ENCODE measurements at places on chromosomes 12 and 14.
A peak's percentile ranks its signal among the peaks of the same experiment; 100 is the strongest.

DNA sequence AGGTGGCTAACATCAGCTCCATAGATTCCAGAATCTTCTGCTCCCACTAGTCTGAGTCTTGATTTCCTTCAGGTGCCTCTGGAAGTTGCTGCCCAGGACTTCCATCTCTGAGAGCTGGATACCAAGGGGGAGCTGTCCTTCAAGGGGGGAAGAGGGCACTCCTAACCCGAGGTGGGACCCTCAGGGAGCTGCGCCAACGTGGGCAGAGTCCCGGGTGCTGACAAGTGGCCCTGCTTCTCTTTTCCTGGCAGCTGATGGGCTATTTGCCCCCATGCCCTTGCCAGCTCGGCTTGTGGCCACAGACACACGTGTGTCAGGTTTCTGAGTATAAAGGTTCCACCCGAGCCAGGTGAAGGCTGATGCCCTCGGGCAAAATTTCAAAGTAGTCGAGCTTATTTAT lies 272.5 kb downstream of the TTC8 start:
- DNase-seq, result no peak

- DNase-seq, result no peak
Observed at GRCh38 chr14:22432348-22432976, 156.6 kb downstream of the DAD1 start.

GRCh38 chr14:104600141-104600643 lies 4.4 kb downstream of the TMEM179 start:
- peak; percentile 72 for DNase-seq

GRCh38 chr12:113320401-113320800 lies 14.5 kb downstream of the SLC8B1 start:
- DNase-seq, result no peak

DNA sequence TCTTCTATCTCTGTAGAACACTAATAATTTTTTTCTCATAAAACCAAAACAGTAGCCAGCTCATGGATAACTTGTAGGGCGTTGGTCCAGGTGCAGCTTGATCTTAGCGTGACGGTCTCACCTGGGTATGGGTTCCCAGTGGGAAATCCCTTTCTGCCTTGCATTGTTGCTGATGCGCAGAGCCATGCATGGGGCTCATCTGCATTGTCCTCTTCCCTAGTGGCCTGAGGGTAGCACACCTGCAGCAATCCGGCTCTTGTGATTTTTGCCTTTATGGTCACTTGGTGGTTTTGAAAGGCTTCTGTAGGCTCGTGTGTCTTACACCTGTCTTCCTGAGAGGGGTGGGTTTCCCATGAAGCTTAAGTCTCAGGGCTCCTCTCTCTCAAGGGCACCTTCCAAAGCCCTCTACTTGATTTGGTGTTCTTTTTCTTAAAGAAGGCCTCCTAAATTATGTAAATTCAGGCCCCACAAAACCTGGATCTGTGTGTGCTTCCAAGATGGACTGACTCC lies 130.6 kb downstream of the PRKCH start:
- no peak for DNase-seq

GRCh38 chr12:90311561-90311960 lies 602.9 kb upstream of the ATP2B1 start:
- DNase-seq, result no peak

GRCh38 chr14:52262600-52262999 lies 4.9 kb upstream of the PTGDR start:
- no peak for DNase-seq

- DNase-seq, result no peak
Observed at GRCh38 chr12:5650829-5651461, 219.0 kb downstream of the NTF3 start.

DNA sequence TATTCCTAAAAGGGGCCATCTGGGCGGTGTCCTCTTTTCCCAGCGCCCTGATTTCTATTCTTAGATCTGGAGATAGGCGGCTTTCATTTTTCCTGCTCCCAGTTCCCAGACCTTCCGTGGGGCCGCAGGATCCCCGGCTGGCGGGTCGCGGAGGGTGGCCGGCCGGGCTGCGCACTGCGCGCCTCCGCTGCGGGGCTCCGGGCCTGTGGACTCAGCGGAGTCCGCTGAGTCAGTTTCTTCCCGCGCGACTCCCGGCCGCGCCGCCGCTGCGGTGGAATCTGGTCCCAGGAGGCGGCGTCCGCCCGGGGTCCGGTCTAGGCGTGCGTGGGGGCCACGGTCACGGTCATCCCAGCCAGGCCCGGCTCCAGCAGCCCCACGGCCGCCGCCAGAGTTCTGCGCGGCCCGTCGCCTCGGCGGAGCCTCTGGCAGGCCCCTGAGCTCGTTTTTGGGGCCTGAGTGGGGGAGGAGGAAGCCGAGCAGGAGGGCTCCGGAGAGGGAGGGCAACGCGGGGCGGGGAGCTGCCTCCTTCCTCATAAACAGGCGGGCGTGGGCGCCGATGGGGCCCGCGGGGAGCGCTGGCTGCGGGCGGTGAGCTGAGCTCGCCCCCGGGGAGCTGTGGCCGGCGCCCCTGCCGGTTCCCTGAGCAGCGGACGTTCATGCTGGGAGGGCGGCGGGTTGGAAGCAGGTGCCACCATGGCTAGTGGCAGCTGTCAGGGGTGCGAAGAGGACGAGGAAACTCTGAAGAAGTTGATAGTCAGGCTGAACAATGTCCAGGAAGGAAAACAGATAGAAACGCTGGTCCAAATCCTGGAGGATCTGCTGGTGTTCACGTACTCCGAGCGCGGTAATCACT lies at the start of gene LRRK2:
LRRK2 (plus strand) TSS at position 559 of the 853 bp plus-strand sequence; CDS start at position 694, 135 bp downstream.
- no peak for DNase-seq

DNA sequence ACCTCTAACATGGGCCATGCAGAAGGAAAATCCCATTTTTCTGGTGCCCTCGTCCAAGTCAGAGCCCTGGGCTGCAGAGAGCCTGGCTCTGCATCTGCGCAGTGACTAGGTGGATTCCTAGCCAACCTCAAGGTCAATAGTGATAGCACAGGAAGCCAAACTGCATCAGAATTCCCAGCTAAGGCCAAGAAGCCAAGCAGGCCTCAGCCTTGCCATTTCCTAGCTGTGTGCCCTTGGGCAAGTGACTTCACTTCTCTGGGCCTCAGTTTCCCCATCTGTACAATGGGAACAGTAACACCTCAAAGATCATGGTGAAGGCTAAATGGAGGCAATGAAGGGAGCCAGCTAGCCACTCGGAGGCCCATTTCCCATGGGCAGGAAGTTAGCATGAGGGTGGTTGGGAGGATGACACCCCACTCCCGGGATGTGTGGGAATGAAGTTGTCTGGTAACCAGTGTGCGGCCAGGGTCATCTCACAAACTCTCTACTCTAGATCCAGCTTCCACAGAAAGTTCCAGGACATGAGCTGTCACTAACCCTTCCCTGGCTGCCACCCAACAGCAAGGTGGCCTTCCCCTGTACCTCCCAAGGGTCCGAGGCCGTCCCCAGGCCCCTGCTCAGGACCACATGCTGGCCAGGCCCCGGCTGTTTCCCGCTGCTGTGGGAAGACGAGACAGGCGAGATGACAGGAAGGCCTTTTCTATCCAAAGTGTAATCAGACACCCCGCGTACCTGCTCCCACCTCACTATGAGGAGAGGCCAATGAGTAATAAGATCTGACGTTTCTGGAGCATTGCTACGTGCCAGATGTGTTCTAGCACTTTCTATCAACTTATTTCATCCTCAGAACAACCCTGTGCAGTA lies 125.7 kb downstream of the SCARB1 start:
- no peak for DNase-seq

DNA sequence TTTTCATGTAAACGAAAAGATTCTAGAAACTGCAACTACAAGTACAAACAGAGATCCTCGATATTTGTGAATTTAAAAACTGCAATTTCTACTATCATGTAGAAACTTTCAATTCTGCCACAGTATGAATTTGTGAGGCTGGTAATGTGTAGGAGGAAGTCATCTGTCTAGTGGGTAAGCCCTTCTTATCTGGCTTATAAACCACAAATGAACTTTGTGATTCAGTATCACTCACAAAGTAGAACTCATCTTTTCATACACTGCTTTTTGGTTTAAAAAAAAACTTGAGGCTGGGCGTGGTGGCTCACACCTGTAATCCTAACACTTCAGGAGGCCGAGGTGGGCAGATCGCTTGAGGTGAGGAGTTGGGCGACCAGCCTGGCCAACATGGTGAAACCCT lies 20.7 kb downstream of the GTF2A1 start:
- no peak for DNase-seq

DNA sequence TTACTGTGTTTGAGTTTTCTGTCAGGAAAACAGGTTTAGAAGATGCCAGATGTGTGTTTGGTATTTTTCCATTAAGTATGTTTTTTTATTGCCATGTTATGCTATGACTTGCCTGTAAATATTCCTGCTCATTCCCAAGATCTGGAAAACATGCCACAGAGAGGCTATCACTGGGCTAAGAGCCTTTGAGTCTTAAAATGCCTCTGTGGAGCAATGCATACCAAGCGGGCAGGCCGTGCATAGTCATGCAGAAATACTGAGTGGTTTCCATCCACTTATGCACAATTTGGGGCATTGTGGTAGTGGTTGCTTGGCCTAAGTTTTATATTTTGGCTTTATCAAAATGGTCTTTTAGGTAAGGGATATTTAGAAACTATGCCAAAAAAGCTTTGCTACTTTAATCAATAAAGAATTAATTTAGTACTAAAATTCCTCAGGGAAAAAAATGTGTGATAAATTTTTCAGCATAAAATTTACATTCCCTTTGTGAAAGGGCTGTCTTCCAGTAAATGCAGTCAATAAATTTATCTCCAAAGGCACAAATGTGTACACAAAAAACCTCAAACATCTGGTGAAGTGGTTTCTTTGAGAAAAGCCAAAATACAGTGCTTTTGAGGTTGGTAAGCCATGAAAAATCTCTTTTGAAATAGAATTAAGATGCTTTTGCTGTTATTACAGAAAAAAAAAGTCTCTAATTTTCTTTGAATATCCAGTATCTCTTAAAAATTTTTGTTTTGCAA lies 341.3 kb upstream of the FBXO33 start:
- DNase-seq, result no peak

DNA sequence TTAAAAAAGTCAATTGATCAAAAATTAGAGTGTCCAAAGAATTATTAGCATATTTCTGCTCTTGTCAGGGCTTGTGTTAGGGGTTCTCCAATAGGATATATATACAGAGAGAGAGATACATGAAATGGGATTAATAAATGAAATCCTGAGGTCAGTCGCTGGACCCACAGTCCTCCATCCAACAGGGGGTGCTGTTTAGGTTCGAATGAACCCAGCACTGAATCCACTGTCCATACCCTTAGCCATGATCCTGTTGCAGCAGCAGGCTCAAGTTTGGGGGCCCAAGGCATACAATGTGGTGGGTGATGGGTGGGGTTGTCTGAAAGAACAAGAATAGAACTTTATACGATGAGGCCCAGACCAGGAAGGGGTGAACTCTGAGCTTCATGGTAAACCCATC lies 780 bp upstream of the MYO1H start:
- DNase-seq, result no peak

- DNase-seq, result no peak
Observed at GRCh38 chr12:13348464-13348863, 151.9 kb downstream of the EMP1 start.

GRCh38 chr14:55354500-55354899 lies 57.1 kb downstream of the ATG14 start:
- peak; percentile 88 for DNase-seq

- no peak for DNase-seq
Observed at GRCh38 chr14:70057519-70058136, 131.1 kb downstream of the SLC8A3 start.

- DNase-seq, result no peak
Observed at GRCh38 chr14:92513966-92514843, 624 bp downstream of the RIN3 start.

GRCh38 chr14:96587823-96588385 lies 85.7 kb downstream of the PAPOLA start:
- no peak for DNase-seq

- no peak for DNase-seq
Observed at GRCh38 chr14:91159906-91160305, 46.0 kb downstream of the DGLUCY start.

DNA sequence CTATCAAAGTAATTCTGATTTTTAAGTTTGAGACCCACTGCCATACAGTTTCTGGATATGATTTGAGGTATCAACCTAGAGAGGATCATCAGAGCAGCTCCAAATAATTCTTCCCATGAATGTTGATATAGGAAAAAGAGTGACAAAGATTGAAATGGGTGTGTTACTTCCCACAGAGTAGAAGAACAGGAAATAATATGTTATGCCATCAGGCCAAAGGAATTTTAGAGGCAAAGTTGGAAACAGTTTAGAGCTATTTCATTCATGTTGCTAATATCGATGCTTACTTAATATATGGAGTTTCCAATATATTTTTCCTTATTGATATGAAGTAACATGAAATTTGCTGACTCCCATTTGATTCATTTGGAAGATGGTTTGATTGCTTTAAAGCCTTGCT lies 8.9 kb upstream of the MSRB3 start:
- no peak for DNase-seq

GRCh38 chr12:124053851-124054250 lies 80.8 kb downstream of the ZNF664 start:
- DNase-seq, result peak; percentile 86

DNA sequence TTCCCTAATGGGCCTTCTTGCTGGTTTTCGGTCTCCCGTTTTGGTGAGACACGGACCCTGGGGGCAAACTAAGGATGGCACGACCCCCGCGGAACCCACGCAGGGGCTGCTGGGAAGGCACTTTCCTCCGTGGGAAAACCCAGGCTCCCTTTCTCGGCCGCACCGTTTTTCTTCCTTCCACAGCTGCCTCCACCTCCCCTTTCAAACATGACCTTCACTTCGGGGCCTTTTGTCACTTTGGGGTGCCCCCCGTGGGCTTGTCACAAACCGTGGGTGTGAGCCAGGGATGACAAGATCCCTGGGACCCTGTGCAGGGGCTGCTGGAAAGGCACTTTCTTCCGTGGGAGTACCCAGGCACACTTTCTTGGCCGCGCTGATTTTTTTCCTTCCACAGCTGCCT lies 268.7 kb downstream of the ALG10 start:
- DNase-seq, result no peak

- no peak for DNase-seq
Observed at GRCh38 chr14:104875811-104876210, 10.7 kb downstream of the CEP170B start.

Measured in SHP77 (cell line).